ENCODE measurements at places on chromosomes 2 and 18. TPM values are rescaled to one million over a fixed set of nuclear protein-coding genes. Genes with fewer than 3 reads are reported as not detected.

- no peak for DNase-seq
- H3K36me3 ChIP-seq = peaks cover 7% of the 10 kb centered on the region
- H3K4me1 ChIP-seq = no peaks in the 10 kb centered on the region
- no peak overlapping the region for H3K4me3 ChIP-seq
- no peak overlapping the region for H3K27ac ChIP-seq
Measured at GRCh38 chr18:70981400-70982140, 692.7 kb downstream of the SOCS6 start.

DNA sequence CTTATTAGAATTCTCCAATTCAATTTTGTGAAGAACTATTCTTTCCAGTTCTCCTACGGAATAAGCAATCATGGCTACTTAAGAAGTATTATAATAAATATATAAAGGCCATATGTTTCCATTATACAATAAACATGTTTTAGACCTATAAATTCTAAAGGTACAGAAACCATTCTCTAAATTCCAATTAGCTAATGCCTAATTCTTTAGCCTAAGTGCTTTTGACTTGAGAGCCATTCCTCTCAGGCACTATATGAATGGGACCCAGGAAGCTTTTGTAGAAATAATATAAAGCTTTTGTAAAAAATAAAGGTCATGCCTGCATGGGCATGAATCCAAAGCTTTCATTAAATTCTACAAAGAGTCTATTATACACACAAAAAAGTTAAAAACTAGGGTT lies 161.0 kb upstream of the UNC80 start:
- H3K4me3 ChIP-seq = no peak overlapping the region
- peaks cover 8% of the 10 kb centered on the region for H3K27me3 ChIP-seq
- H3K27ac ChIP-seq = no peak overlapping the region

GRCh38 chr2:170703776-170704476 lies 11.2 kb upstream of the SP5 start:
- no peak overlapping the region for H3K27ac ChIP-seq
- H3K4me3 ChIP-seq = no peak overlapping the region
- peaks cover 5% of the 10 kb centered on the region for H3K36me3 ChIP-seq
- H3K4me1 ChIP-seq = no peaks in the 10 kb centered on the region
- no peak for DNase-seq

Gene ASIC4
- 5.4 TPM for total RNA-seq

- DNase-seq = no peak
- H3K36me3 ChIP-seq = no peaks in the 10 kb centered on the region
- no peaks in the 10 kb centered on the region for H3K4me1 ChIP-seq
- no peak overlapping the region for H3K4me3 ChIP-seq
Measured at GRCh38 chr2:45207101-45207500, 197.8 kb upstream of the SIX2 start.

GRCh38 chr18:3329872-3330271 lies 67.9 kb downstream of the MYL12B start:
- H3K27me3 ChIP-seq = peaks cover 2% of the 10 kb centered on the region
- H3K27ac ChIP-seq = no peak overlapping the region
- no peaks in the 10 kb centered on the region for H3K4me1 ChIP-seq

- H3K27ac ChIP-seq = no peak overlapping the region
- H3K36me3 ChIP-seq = no peaks in the 10 kb centered on the region
- no peaks in the 10 kb centered on the region for H3K4me1 ChIP-seq
- DNase-seq = no peak
Measured at GRCh38 chr2:60980071-60980815, 37.3 kb upstream of the PEX13 start.

Gene CCDC88A
- total RNA-seq = 400 TPM

GRCh38 chr2:214989187-214989586 lies 149.2 kb downstream of the ABCA12 start:
- peaks cover 8% of the 10 kb centered on the region for H3K4me1 ChIP-seq
- H3K36me3 ChIP-seq = no peaks in the 10 kb centered on the region
- H3K4me3 ChIP-seq = no peak overlapping the region
- no peak overlapping the region for H3K27ac ChIP-seq
- no peak for DNase-seq
- no peaks in the 10 kb centered on the region for H3K27me3 ChIP-seq

GRCh38 chr2:30165050-30165520 lies 18.3 kb downstream of the YPEL5 start:
- no peak overlapping the region for H3K4me3 ChIP-seq
- peaks cover 18% of the 10 kb centered on the region for H3K4me1 ChIP-seq
- DNase-seq = peak; percentile 40
- H3K27me3 ChIP-seq = peaks cover 5% of the 10 kb centered on the region

Gene FAP
- total RNA-seq = not detected

GRCh38 chr2:153519257-153519875 lies 40.8 kb upstream of the RPRM start:
- no peak overlapping the region for H3K4me3 ChIP-seq
- no peak overlapping the region for H3K27ac ChIP-seq
- no peaks in the 10 kb centered on the region for H3K27me3 ChIP-seq
- no peaks in the 10 kb centered on the region for H3K36me3 ChIP-seq
- no peaks in the 10 kb centered on the region for H3K4me1 ChIP-seq

Gene CHRNG
- 3.5 TPM for total RNA-seq

GRCh38 chr2:120963997-120964705 lies 228.5 kb downstream of the GLI2 start:
- peaks cover 4% of the 10 kb centered on the region for H3K27me3 ChIP-seq
- DNase-seq = no peak
- H3K27ac ChIP-seq = peak overlapping the region; percentile 4
- H3K4me3 ChIP-seq = no peak overlapping the region
- H3K36me3 ChIP-seq = no peaks in the 10 kb centered on the region
- peaks cover 5% of the 10 kb centered on the region for H3K4me1 ChIP-seq

Gene TMEM178A
- total RNA-seq = 12.5 TPM

Gene STAT4
- 0.74 TPM for total RNA-seq

Gene PRKAG3
- not detected for total RNA-seq

Measured in glutamatergic neuron (in vitro differentiated cells).